A172 (cell line): ENCODE measurements at places on chromosomes 2 and 18.

- DNase-seq, result no peak
These were observed 254.9 kb downstream of the NDUFA10 start for GRCh38 chr2:239770246-239770639.

GRCh38 chr2:107992069-107992468 is 5.7 kb downstream of the SLC5A7 start:
- peak; percentile 2 for DNase-seq

- no peak for DNase-seq
These were observed 160.6 kb upstream of the ATP5MC3 start for GRCh38 chr2:175342085-175342484.

GRCh38 chr2:210170196-210170445 is 1.1 kb downstream of the KANSL1L start:
- DNase-seq, result no peak

- DNase-seq, result no peak
These were observed 455.5 kb upstream of the MEIS1 start for GRCh38 chr2:65979446-65979845.

GRCh38 chr2:62267696-62268095 is 71.8 kb downstream of the B3GNT2 start:
- DNase-seq, result no peak

GRCh38 chr18:79572093-79572780 is 107.4 kb upstream of the CTDP1 start:
- DNase-seq, result no peak

GRCh38 chr2:190319555-190320498 is at the start of gene HIBCH:
HIBCH (minus strand) TSS chr2:190319826; CDS start chr2:190319750, 76 bp downstream.
- peak; percentile 99 for DNase-seq

DNA sequence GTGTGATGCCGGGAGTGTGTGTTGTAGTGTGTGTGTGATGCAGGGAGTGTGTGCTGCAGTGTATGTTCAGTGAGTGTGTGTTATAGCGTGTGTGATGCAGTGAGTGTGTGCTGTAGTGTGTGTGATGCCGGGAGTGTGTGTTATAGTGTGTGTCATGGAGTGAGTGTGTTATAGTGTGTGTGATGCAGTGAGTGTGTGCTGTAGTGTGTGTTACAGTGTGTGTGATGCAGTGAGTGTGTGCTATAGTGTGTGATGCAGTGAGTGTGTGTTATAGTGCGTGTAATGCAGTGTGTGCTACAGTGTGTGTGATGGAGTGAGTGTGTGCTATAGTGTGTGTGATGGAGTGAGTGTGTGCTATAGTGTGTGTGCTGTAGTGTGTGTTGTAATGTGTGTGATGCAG is 182.1 kb upstream of the SOX11 start:
- no peak for DNase-seq

- no peak for DNase-seq
These were observed 145.8 kb downstream of the LAMA3 start for GRCh38 chr18:23835091-23835490.
